Gastroesophageal sphincter (tissue), 4 donors: ENCODE measurements at places on chromosomes 11 and 22. TPM values are rescaled to one million over a fixed set of nuclear protein-coding genes. Genes with fewer than 3 reads are reported as not detected.

DNA sequence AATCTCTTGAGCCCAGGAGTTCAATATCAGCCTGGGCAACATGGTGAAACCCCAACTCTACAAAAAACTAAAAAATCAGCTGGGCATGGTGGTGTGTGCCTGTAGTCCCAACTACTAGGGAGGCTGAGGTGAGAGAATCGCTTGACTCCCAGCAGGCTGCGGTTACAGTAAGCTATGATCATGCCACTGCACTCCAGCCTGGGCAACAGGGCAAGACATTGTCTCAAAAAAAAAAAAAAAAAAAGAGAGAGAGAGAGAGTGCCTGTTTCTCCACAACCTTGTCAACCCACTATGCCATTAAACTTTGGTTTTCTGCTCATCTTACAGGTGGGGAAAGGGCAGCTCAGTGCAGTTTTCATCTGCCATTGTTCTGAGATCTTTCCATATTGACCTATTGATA is 5.1 kb downstream of the FOLR3 start:
- no peak overlapping the region for H3K4me3 ChIP-seq
- no peaks in the 10 kb centered on the region for H3K4me1 ChIP-seq
- no peaks in the 10 kb centered on the region for H3K36me3 ChIP-seq
- peaks cover 6% of the 10 kb centered on the region for H3K27me3 ChIP-seq
- H3K27ac ChIP-seq, result no peak overlapping the region

The ZNF214 gene
- total RNA-seq, result 3.0 TPM

The GP1BB gene
- 12.5 TPM for total RNA-seq

- no peak for ATAC-seq
- H3K4me1 ChIP-seq, result peaks cover 2% of the 10 kb centered on the region
- H3K4me3 ChIP-seq, result no peak overlapping the region
- peak overlapping the region; percentile 93 for H3K27ac ChIP-seq
- H3K27me3 ChIP-seq, result no peaks in the 10 kb centered on the region
- no peaks in the 10 kb centered on the region for H3K36me3 ChIP-seq
These were observed 1.1 kb upstream of the FANCF start for GRCh38 chr11:22626573-22627239.

GRCh38 chr11:6006846-6007245 is at the start of gene OR56A4:
Gene OR56A4, minus strand, starts transcription at chr11:6006946. Its CDS starts 3,954 bp downstream, at chr11:6002992.
- no peaks in the 10 kb centered on the region for H3K4me1 ChIP-seq
- no peak within 1 kb of the TSS for H3K4me3 ChIP-seq
- no peaks in the 10 kb centered on the region for H3K36me3 ChIP-seq

GRCh38 chr22:39973656-39974055 is 13.5 kb downstream of the TMA7B start:
- no peaks in the 10 kb centered on the region for H3K36me3 ChIP-seq
- ATAC-seq, result no peak
- H3K27me3 ChIP-seq, result peaks cover 86% of the 10 kb centered on the region
- no peak overlapping the region for H3K4me3 ChIP-seq
- no peaks in the 10 kb centered on the region for H3K4me1 ChIP-seq

DNA sequence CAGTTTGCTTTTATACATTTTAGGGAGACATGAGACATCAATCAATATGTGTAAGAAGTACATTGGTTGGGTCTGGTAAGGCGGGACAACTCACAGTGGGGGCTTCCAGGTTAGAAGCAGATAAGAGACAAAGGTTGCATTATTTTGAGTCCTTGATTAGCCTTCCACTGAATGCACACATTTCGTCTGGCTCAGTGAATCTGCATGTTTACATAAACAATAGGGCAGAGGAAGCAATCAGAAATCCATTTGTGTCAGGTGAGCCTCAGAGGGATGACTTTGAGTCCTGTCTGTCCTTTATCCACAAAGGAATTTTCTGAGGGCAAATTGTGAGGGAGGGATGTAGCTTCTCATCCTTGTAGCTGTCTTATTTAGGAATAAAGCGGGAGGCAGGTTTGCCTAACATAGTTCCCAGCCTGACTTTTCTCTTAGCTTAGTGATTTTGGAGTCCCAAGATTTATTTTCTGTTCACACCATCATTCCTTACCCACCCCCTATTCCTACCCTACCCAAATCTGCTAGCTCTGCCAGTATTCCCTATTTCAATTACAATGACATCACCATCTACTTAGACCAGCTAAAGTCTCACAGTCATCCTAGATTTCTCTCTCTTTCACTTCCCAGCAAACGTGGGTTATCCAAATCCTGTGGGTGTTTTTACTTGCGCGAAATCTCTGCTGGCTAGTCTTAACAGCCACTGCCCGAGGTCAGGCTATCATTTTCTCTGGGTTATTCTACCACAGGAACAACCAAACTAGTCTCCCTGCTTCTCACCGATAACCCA is 2.9 kb downstream of the SC5D start:
- no peaks in the 10 kb centered on the region for H3K36me3 ChIP-seq
- no peak overlapping the region for H3K27ac ChIP-seq
- H3K4me3 ChIP-seq, result no peak overlapping the region
- H3K27me3 ChIP-seq, result no peaks in the 10 kb centered on the region
- peaks cover 11% of the 10 kb centered on the region for H3K4me1 ChIP-seq
